ENCODE measurements at places on chromosomes 4 and X.

DNA sequence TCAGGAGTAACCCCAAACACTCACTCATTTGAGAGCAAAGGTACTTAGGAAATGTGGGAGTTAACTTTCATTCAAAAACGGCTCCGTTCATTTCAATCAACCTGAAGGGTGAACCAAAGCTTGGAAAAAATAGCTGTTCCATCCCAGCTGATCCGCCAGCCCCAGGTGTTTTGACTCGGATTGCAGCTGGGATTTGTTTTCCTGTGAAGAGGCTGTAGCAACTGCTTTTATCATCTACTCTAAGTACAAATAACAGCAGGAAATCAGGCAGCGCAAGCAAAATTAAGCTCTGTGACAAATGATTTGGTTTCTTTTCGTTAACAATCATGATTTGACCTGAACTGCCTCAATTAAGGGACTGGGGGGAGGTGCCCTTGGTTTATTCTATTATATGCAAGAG is 154.7 kb downstream of the BEND2 start:
- DNase-seq = no peak

DNA sequence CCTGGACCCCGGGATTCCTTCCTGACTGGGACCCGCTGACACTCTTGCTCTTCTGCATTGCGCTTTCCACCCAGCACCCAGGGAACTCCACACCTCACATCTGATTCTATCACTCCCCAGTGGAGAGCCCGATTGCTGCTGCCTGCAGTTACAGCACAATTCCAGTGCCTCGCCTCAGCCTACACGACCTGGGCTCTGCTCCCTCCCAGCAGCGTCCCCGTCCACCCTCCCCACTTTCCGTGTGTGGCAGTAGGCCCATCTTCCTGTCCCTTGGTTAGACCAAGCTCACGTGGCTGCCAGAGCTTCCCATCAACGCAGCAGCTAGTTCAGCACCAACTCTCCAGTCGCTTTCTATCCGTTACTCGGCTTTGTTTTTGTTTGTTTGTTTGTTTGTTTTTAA is 66.6 kb upstream of the SORBS2 start:
- no peak for DNase-seq

GRCh38 chrX:57677132-57677858 is 2.8 kb downstream of the NLRP2B start:
- DNase-seq = no peak

DNA sequence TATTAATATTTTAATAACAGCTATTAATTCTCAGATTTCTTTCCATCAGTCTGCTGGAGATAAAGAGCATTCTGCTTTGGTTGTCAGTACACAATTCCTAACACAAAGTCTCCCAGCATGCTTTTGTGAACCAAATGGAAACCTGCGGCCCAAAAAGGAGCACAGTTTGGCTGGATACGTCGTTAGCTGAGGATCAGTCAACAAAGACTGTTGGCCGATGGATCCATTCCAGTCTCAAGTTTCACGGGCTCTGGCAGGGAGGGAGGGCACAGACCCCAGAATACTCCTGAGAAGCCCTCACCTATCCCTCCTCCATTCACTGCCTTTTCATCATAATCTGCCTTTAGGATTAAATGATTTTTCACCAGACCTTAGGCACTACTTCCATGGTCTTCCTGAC is 26.3 kb upstream of the PRSS48 start:
- no peak for DNase-seq

DNA sequence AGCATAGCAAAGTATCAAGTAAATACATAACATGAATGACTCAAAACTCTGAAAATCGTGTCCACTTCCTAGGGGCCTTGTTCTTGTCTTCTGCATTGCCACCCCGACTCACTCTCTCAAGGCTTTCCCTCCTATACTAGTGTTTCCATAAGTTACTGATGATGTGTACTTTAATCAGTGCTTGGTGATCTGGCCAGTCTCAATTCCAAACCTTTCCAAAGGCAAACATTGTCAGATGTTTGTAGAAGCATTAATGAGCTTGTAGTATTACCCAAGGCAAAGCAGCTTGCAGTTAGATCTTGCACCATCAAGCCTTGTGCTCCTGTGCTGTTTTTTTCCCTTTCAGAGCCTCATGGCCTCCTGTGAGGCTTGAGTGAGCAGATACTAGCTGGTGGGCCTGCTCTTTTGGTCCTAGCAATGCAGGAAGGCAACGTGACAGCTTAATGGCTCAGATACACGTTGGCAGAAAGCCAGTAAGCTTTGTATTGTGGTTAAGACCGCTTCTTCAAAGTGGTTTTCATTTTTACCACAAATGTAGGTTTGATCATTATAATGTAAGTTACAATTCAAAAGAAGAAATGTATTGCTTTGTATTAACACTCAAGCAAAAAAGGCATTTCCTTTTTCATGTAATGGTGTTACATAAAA is 51.8 kb downstream of the RBPJ start:
- peak; percentile 90 for DNase-seq

DNA sequence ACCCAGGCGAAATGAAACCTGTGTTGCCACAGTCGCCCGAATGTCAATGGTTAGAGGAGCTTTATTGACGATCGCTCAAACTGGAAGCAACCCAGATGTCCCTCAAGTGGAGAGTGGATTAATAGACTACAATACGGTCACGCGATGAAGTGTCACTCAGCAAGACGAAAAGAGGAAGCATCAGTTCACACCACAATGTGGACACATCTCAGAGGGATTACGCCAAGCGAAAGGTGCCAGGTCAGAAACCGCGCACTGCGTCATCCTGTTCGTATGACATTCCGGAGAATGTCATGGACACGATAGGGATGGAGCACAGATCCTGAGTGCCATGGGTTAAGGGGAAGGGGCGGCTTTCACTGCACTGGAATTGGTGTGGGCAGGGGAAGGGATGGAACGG is 111.7 kb downstream of the HMX1 start:
- DNase-seq = no peak

DNA sequence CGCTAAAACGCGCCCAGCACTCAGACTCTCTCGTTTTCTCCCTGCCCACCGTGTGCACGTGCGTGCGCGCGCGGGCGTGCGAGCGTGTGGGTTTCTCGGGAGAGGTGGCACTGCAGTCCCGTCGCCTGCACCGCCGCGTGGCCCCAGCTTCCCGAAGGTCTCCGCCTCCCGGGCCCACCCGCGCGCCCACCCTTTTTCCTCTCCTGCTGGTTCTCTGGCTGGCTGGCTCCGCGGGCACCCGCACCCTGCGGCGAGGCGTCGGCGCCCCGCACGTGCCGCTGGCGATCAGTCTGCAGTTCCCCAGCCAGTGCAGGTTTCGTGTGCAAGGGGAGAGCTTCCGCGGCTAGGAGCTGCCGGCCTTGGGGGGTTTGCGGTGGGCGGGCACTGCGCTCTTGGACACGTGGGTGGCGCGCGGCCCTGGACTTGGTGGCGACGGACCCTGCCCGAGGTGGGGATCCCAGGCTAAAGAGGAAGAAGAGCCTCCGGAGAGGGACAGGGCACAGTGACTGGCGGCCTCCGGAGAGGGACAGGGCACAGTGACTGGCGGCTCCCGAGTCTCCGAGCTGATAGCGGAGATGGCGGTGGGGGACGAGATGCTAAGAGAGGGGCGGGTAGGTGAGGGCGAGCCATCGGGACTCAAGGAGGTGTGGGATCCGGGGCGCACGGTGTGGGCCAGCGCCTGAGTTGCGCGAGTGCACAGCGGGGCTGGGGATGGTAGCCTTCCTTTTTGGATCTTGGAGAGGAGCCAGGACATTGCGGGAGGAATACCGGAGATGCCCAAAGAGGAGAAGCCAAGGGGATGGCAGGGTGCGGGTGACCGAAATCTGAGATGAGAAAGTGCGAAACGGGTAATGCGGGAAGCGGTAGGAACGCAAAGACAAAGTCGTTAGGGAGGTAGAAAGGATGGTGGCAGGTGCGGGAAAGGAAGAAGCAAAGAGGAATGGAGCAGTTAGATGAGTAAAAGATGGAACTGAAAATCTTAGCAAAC is at the start of gene FAM184B:
FAM184B (minus strand) TSS at position 322 of the 988 bp plus-strand sequence. CDS start 322 bp downstream, outside the sequence.
- DNase-seq = no peak

- DNase-seq = no peak
Observed at GRCh38 chr4:162732876-162733275, 433.8 kb downstream of the NAF1 start.

DNA sequence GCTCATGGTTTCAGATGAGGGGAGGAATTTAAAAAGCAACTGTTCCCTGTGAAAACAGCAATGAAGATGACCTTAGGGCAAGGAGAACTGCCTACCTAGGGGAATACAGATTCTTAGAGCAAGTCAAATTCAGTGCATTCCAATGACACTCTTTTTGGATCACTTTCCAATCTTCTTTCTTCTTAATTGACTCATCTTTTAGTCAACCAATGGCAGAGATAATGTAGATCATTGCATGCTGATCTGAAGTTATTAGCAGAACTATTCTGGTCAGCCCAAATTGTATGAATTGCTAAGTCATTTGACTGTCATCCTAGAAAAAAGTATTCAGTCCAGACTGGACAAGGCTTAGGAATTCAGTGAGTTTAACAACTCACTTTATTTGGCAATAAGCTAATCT is 12.6 kb upstream of the NR3C2 start:
- DNase-seq = no peak

- peak; percentile 55 for DNase-seq
Observed at GRCh38 chr4:54217642-54218495, 11.2 kb upstream of the PDGFRA start.

GRCh38 chr4:109616243-109616642 is 56.2 kb downstream of the MCUB start:
- no peak for DNase-seq

DNA sequence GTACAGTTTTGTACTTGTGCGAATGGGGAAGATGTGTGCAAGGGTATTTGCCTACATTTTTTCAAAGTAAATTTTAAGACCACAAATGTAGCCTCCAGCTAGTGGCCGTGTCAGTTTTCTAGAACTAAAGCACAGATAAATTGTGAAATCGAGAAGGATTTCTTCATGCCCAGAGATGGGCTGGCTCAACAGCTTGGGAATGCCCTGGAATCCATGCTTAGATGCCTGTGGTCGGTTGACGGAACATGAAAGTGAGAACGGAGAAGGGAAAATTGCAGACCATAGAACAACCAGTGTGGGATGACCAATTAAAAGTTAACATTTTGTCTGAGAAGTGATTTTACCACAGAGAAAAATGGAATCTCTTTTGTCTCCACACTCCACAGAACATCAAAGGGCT is 73.2 kb upstream of the VCX2 start:
- DNase-seq = no peak

DNA sequence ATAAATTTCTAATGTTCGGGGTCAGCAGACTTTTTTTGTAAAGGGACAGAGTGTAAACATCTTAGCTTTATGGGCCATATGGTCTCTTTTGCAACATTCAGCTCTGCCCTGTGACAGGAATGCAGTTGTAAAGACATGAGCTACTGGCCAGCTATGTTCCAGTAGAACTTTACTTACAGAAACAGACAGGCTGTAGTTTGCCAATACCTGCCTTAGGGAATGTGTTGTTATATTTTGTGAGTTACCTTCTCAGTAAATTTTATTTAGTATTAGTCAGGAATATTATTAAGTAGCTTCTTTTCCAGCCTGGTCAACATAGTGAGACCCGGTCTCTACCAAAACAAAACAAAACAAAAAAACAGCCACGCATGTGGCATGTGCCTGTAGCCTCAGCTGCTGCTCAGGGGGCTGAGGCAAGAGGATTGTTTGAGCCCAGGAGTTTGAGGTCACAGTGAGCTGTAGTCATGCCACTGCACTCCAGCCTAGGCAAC is 48.7 kb downstream of the HTT start:
- DNase-seq = no peak

GRCh38 chrX:9911487-9911886 is 55.7 kb upstream of the CLDN34 start:
- DNase-seq = no peak

GRCh38 chr4:122331195-122331594 is 47.6 kb upstream of the ADAD1 start:
- DNase-seq = no peak

DNA sequence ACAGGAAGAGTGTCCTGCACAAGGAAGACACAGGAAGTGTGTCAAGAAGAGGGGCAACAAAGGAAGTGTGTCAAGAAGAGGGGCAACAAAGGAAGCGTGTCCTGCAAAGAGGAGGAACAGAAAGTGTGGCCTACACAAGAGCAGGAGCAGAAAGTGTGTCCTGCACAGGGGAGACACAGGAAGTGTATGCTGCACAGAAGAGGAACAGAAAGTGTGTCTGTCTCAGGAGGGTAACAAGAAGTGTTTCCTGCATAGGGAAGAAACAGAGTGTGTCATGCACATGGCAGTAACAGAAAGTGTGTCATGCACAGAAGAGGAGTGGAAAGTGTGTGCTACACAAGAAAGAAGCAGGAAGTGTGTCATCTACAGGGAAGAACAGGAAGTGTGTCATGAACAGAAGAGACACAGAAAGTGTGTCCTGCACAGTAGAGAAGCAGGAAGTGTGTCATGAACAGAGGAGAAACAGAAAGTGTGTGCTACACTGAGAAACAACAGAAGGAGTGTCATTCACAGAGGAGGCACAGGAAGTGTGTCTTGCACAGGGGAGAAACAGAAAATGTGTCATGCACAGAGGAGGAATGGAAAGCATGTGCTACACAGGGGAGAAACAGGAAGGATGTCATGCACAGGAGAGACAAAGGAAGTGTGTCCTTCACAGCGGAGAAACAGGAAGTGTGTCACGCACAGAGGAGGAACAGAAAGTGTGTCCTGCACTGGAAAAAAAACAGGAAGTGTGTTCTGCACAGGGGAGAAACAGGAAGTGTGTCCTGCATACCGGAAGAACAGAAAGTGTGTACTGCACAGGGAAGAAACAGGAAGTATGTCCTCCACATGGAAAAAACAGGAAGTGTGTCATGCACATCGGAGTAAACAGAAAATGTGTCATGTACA is 526.4 kb upstream of the PRKX start:
- DNase-seq = no peak

GRCh38 chr4:17875402-17876070 is 64.8 kb downstream of the NCAPG start:
- DNase-seq = no peak

DNA sequence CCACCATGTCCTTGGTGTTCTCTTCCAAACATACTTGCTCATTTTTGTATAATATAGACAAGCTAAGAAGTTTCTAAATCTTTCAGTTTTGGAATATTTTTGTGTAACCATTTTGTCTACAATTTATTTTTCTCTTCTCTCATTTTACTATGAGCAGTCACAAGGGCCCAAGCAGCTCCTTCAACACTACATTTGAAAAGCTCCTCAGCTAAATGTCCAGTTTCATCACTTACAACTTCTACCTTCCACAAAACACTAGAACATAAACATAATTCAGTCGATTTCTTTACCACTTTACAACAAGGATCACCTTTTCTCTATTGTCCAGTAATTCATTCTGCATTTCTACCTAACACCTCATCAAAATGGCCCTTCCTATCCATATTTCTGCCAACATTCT is 554.4 kb downstream of the RAB28 start:
- DNase-seq = no peak

- DNase-seq = no peak
Observed at GRCh38 chr4:15144249-15144966, 142.1 kb downstream of the CPEB2 start.

DNA sequence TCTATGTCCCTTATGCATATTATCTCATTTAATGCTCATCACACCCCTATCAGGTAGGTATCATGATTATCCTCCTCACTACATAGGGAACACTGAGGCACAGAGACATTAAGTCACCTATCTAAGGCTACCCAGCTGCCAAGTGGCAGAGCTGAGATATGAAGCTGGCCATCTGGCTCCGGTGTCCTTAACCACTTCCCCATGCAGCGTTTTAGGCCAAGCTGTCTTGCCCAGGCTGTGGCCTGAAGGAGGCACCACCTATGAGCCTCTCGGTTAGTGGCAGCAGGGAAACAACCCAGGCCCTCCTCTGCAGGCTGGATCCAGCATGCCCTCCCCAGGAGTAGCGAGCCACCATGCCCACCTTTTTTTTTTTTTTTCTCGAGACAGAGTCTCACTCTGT is 16.3 kb downstream of the PJA1 start:
- DNase-seq = no peak

- DNase-seq = peak; percentile 20
Observed at GRCh38 chr4:141486375-141486997, 149.9 kb upstream of the IL15 start.

Measured in astrocyte of the cerebellum (primary cell).